Effector memory CD4-positive, alpha-beta T cell (primary cell): ENCODE measurements at places on chromosomes 11 and 22.

GRCh38 chr11:133500435-133500834 lies 31.9 kb downstream of the OPCML start:
- no peak for DNase-seq

- no peak for DNase-seq
Observed at GRCh38 chr22:50396751-50397370, 53.7 kb downstream of the PPP6R2 start.

- no peak for DNase-seq
Observed at GRCh38 chr22:31139866-31140716, at the start of gene PLA2G3. Gene PLA2G3, minus strand, starts transcription at chr22:31140508. Its CDS starts 154 bp downstream, at chr22:31140354.

- no peak for DNase-seq
Observed at GRCh38 chr11:26335903-26336302, 4.0 kb downstream of the ANO3 start.

GRCh38 chr11:63813563-63814382 lies 517 bp downstream of the SPINDOC start:
- DNase-seq: peak; percentile 13

DNA sequence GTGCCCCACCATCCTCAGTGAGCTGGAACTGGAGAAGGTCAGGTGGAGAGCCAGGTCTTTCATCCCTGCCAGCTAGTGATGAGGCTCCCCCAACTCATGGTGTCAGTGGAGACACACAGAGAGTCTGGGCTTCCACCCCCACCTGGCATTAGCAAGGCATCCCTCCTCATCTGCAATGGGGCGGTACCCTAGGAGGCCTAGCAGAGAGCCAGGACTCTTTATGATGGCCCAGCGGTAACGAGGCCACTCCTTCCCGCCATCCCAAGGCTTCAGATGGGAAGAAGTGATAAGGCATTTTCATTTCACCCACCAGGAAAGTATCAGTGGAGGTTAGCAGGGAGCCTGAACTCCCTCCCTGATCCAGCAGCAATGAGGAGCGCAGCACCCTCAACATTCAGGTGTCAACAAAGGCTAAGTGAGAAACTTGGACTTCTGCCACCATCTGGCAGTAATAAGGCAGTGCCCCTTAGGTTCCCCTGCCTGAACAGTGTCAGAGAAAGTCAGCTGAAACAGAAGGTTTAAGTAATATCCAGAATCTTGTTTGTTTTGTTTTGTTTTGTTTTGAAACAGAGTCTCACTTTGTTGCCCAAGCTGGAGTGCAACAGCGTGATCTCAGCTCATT lies 40.5 kb upstream of the FBLN1 start:
- no peak for DNase-seq

GRCh38 chr11:120284272-120284671 lies 40.8 kb upstream of the TLCD5 start:
- DNase-seq: no peak

DNA sequence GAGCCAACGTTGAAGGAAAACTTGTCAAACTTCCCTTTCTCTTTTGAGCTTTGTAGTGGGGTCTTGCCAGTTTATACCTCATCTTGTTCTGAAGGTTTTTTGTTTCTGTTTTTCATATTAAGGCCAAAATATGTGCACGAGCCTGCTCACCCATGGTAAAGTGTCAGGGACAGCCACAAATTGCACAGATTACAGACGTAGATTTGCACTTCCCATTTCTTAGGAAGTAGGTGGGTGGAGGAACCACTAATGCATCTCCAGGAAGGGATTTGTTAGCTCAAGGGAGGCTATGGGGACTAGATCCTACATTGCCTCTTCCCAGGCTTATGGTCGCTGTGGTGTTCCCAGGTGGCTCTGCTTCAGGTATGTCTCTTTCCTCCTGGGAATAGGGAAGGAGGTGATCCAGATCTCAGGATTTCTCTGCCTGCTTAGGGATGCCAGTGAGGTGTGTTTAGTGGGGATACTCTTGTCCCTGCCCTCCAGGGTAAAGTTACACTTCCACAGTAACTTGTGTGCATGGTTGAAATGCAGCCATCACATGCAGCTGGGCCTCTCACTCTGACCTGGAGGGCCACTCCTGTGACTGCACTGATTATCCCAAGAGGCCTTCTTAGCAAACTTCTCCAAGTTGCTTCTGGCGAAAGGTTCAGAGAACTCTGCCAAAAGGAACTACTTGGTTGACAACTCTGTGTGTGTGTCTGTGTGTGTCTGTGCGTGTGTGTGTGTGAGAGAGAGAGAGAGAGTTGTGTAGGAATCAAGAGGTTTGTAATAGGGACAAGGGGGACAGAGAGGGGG lies 9.8 kb downstream of the PPFIBP2 start:
- no peak for DNase-seq
